ENCODE measurements at places on chromosomes 16 and 17.

- no peak for DNase-seq
Observed at GRCh38 chr16:89582614-89583196, 7.1 kb downstream of the CPNE7 start.

DNA sequence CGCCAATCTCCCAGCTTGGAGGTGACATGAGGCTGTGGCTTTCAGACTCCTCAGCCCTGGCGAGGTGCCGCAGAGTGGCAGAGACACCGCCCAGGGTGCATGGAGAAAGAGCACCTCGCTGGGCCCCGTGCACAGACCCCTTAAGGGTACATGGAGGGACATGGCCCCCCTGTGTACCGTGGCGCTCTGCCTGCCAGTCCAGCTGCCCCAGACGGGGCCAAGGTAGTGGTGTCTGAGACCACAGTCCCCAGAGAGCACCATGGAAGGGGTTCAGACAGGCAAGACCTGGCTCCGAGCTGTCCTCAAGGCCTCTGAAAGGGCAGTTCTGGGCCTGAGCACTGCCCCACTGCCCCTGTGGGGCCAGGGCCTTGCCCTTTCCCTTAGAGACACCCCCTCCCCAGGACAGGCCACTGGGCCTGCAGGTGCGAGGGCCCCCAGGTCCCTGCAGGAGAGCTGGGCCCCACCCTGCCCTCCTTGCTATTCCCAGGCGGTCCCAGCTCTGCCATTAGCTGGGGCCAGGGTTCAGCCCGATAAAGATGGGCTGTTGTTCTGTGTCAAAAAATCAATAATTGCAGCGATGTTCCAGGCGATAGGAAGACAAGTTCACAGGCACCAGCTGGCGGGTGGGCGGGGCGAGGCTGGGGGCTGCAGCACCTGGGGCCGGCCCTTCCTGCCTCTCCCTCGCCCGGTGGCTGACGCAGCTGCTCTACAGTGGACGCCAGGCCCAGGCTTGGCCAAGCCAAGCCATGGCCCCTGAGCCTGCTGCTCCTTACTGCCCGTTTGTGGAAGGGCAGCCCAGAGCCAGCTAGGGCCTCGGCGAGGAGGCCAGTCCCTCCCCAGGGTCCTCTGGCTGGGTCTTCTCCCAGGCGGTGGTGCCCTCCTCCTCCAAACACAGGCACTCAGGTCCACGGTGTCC lies 51.7 kb downstream of the ZFPM1 start:
- no peak for DNase-seq

- DNase-seq, result no peak
Observed at GRCh38 chr16:68250951-68251350, 5.8 kb downstream of the PLA2G15 start.

- DNase-seq, result peak; percentile 77
Observed at GRCh38 chr17:39920218-39921210, 2.1 kb upstream of the GSDMB start.

GRCh38 chr16:24841291-24841690 lies 4.5 kb upstream of the SLC5A11 start:
- DNase-seq, result no peak

GRCh38 chr16:83113317-83113716 lies 486.5 kb downstream of the CDH13 start:
- no peak for DNase-seq

DNA sequence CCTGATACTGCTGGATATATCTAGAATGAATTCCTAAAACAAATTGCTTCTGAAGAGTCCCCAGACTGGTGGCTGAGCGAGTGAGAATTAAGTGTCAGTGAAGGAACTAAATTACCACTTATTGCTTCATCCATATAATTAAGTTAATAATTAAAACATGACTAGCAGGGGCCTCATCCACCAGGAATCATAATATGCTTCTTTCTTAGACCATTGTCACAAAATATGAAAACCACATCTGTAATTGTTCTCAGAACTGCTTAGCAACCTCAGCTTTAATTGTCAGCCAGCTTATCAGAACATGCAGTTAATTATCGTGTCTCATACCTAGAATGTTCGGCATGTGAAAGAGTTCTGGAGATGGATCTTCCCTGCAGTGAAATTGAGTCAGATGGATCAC lies 21.2 kb upstream of the PIRT start:
- no peak for DNase-seq

- no peak for DNase-seq
Observed at GRCh38 chr17:38453951-38454421, 25.7 kb downstream of the ARHGAP23 start.

GRCh38 chr17:52762794-52763167 lies 604.3 kb upstream of the CA10 start:
- no peak for DNase-seq

GRCh38 chr17:18141210-18141803 lies 32.8 kb downstream of the MYO15A start:
- peak; percentile 42 for DNase-seq

DNA sequence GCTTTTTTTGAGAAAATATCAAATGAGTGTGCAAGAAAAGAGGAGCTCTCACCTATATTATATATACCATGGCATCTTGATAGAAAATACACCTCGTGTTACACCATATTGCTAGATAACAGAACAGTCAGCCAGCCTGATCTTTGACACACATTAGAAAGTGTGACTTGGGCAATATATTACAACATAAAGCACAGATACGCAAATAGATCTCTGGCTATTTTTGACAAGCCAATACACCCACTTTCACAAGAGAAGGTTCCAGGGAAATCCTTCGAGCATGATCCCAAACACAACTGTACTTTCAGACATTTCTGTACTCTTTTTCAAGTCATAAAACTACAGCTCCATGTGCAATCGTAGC lies 9.4 kb downstream of the GGA2 start:
- no peak for DNase-seq

GRCh38 chr17:81621494-81622130 lies 15.3 kb downstream of the NPLOC4 start:
- DNase-seq, result no peak

- no peak for DNase-seq
Observed at GRCh38 chr16:89022051-89022836, 45.2 kb upstream of the CBFA2T3 start.

GRCh38 chr16:49924078-49924477 lies 68.2 kb upstream of the ZNF423 start:
- DNase-seq, result no peak

DNA sequence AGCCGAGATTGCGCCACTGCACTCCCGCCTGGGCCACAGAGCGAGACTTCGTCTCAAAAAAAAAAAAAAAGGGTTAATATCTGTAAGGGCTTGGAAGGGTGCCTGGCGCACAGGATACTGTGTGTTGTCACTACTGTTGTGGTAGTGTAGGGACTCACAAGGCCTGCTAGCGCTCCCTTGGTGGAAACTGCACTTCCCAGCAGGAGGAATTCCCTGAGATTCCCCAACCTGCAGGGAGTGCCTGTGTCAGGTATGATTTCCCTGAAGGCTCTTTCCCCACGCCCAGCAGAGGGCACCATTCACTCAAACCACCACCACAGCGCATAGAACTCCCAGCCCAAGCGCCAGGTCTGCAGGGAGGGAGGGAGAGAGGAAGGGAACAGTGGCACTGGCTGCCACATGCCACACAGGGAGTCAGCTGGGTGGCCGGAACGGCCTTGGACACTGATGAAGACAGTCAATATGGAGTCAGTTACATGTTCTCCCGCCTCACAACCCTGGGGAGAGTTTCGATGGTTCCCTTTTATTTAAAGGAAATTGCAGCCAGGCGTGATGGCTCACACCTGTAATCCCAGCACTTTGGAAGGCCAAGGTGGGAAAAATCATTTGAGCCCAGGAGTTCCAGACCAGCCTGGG lies 32.7 kb upstream of the CDH1 start:
- peak; percentile 71 for DNase-seq

DNA sequence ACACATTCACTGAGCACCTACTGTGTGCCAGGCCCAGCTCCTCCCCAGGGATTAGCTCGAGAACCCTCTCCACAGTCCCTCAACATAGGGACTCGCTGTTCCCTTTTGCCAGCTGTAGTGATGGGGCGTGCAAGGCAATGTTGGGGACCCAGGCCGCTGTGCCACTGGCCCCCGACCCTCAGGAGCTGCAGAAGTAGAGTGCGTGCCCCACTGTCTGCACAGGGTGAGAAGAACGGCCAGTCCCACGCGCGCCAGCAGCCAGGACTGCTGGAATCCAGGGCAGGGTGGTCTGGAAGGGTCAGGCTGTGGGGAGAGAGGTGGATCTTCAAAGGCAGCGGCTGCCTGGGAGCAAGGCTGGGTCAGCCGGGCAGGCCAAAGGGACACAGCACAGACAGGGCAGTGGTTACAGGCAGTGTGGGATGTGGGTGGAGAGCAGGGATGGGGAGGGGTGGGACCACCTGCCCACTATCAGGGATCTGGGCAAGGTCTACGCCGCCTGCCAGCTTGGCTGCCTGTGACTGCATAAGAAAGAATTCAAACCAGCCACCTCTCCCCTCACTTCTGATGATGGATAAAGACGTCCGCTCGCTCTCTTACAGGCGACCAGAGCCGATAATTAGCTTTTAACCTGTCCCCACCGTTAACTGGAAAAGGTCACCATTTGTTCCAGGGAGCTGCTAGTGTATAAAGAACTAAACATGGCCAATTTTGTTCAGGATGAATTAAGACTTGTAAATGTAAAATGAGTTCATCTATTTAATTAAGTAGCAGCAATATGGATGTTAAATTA lies 86.7 kb upstream of the GSE1 start:
- DNase-seq, result no peak

DNA sequence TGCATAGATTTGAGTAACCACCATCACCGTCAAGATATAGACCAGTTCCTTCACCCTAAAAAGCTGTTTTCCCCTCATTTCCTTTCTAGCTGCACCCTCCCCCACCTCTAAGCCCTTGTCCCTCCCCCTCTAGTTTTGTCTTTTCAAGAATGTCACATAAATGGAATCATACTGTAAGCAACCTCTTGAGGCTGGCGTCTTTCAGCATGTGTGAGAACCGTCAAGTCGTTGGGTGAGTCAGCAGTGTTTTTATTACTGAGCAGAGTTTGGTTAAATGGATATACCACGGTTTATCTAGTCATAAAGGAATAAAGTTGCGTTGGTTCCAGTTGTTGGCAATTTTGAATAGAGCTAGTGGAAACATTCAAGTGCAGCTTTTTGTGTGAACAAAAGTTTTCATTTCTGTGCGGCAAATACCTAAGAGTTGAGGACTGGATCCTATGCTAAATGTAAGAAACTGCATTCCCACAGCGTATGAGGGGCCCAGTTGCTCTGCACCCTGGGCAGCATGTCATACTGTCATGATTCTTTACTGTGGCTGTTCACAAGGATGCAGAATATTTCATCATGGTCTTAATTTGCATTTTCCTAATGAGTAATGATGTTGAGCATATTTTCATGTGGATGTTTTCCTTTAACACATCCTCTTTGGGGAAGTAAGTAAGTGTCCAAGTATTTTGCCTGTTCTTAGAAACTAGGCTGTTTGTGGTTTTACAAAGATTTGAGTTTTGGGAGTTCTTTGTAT lies 264.3 kb downstream of the CPPED1 start:
- DNase-seq, result peak; percentile 9

DNA sequence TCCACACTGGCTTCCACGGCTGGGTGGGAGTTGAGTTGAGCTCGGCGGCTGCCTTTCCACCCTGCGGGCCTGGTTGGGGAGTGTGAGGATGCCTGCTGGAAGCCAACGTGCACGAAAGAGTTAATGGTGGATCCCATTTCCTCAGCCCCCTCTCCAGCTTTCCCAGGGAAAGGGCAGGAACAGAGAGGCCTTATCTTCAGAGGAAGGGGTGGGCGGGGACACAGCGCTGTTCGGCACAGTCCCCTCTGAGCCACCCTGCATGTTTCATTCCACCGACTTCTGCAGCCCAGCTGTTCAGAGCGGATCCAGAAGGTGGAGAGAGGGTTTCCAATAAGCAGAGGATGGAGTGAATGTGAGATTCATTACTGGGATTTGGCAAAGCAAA lies 295.3 kb downstream of the SEC14L1 start:
- peak; percentile 29 for DNase-seq

- DNase-seq, result no peak
Observed at GRCh38 chr16:84022644-84023043, 20.0 kb downstream of the SLC38A8 start.

DNA sequence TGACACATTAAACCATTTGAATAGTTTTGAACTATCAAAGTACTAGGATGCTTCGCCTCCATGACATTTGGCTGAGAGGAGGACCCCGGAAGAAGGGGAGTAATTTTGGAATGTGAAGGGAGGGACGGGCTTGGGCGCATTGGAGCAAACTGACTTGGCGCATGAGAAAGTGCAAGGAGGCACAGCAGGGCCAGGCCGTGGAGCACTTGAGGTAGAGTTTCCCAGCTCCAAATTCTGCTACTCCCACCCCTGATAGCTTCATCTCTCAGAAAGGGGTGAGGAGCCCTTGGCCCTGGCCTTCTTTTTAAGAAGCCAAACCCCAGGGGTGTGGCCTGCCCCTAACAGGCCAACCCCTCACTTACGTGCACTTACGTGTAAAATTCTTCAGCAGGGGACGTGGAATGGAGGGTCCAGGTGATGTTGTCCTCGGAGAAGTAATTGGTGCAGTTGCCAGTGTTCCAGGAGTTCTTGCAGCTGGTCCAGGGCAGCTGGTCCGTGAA lies 17.7 kb downstream of the SLC6A4 start:
- DNase-seq, result no peak

DNA sequence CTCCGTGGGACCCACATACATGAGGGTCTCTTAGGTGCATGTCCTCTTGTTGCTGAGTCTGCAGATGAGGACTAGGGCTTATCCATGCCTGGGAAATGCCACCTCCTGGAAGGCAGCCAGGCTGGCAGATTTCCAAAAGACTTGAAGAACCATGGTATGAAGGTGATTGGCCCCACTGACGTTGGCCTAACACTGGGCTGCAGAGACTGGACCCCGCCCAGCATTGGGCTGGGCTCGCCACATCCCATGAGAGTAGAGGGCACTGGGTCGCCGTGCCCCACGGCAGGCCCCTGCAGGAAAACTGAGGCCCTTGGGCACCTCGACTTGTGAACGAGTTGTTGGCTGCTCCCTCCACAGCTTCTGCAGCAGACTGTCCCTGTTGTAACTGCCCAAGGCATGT lies 38.2 kb upstream of the IL21R start:
- DNase-seq, result no peak

- no peak for DNase-seq
Observed at GRCh38 chr16:79618041-79618691, 17.6 kb upstream of the MAF start.

DNA sequence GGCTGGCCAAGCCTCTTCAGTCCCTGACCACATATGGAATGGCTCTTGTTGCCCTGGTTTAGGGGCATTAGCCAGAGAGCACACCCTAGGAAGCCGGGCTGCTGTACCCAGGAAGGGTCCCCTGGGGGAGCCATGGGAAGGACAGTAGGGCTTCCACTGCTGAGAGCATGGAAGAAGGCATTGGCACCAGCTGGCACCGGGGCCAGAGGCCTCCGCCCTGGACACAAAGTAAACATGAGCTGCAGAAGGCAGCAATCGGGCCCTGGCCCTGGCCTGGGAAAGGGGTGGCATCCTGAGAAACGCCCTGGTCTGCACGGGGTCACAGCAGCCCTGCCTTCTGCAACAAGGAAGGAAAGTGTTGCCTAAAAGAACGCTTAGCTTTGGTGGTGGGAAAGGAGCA lies 49.4 kb downstream of the VAC14 start:
- no peak for DNase-seq
